ENCODE measurements at places on chromosomes 16 and 17. TPM values are rescaled to one million over a fixed set of nuclear protein-coding genes. Genes with fewer than 3 reads are reported as not detected.

Gene PYY
- total RNA-seq, result not detected

Gene ACSM2B
- not detected for total RNA-seq

Gene RAB11FIP4
- 1.7 TPM for total RNA-seq

Gene MYADML2
- not detected for total RNA-seq

Gene NECAB2
- 3.7 TPM for total RNA-seq

Gene TMEM114
- total RNA-seq, result not detected

Gene KSR1
- 11.8 TPM for total RNA-seq

Gene LHX1
- total RNA-seq, result 3.2 TPM

Gene PDE6G
- total RNA-seq, result 2.5 TPM

Gene SNAI3
- 0.26 TPM for total RNA-seq

Gene ACSM2A
- total RNA-seq, result not detected

Gene MEOX1
- not detected for total RNA-seq

Gene SSTR5
- total RNA-seq, result 0.11 TPM

Gene FBXL16
- total RNA-seq, result 1.5 TPM

Gene NOMO2
- 117 TPM for total RNA-seq

Gene ZNF469
- 14.2 TPM for total RNA-seq

Gene DNAH3
- total RNA-seq, result 0.06 TPM

Gene FSCN2
- total RNA-seq, result 0.68 TPM

Gene ITGB4
- total RNA-seq, result 44.5 TPM

Gene BCAR1
- 76.5 TPM for total RNA-seq
